ENCODE measurements at places on chromosomes 2 and 18. TPM values are rescaled to one million over a fixed set of nuclear protein-coding genes. Genes with fewer than 3 reads are reported as not detected.

GRCh38 chr2:85741833-85742455 is 11.8 kb upstream of the ATOH8 start:
- DNase-seq: no peak

GRCh38 chr2:162888652-162889051 is 50.1 kb upstream of the KCNH7 start:
- no peak for DNase-seq

Gene CD226
- polyA plus RNA-seq: 1.1 TPM

DNA sequence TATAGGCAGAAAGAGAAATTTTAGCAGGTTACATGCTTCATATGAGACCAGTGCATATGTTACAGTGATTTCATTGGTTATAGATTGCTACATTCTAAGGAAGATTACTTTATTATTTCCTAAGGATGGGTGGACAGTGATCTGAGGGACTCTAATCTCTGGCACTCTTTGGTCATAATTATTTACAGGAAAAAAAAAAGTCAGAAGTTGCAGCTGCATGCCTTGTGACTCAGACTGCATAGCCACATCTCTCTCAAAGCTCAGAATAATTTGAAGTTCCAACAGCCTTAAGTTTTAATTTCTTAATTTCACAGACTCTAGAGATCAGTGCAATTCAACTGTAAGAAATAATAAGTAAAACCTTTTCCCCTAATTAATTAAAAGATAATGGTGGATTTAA is 27.1 kb upstream of the BARD1 start:
- no peak for DNase-seq

Gene CDKL4
- polyA plus RNA-seq: not detected
